Panc1 (cell line): ENCODE measurements at places on chromosomes 3 and 15.
A peak's percentile ranks its signal among the peaks of the same experiment; 100 is the strongest.

DNA sequence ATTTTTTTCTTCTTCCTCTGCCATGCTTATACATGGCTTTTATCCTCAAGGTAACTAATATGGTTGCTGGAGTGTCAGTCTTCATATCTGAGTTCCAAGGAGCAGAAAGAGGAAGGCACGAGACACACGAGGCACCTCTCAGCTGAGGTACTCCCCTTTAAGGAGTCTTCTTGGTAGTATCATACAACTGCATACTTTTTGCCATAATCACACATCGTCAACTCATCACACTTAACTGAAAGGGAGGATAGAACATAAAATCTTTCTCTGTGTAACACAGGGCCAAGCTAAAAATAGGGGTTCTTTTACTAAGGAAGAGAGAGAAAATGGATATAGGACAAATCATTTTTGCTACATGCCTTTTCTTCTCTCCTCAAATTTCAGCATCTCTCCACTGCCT is 104.2 kb downstream of the OXSM start:
- no peak for DNase-seq

DNA sequence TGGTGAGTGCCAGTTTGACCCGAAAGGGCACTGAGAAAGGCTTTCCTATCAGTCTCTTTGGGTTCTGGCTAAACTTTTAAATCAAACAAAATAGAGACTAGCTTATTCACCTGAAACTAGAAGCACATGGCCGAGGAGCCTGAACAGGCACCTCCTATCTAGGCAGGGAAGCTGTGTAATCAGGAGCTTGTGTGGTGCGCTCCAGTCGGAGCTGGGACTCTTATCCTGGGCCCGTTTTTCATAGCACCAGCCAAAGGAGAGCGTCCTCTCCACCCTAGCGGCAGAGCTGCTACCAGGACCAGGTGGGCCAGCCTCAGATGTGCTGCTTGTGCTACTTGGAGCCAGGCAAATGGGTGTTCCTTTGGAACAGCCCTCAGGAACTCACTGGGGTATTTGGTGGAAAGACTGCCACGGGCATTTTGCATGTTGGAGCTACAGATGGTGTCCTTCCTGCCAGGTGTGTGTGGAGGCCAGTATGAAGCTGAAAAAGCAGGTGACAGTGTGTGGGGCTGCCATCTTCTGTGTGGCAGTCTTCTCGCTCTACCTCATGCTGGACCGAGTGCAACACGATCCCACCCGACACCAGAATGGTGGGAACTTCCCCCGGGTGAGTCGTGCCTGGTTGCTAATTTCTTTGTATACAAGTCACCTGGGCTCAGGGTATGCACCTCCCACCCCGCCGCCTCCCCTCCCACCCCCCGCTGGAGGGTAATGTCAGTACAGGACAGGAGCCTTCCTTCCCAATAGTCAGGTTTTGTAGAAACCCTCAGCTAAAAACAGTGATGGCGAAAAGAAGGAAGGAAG is 833 bp downstream of the MAN2A2 start:
- DNase-seq: no peak

DNA sequence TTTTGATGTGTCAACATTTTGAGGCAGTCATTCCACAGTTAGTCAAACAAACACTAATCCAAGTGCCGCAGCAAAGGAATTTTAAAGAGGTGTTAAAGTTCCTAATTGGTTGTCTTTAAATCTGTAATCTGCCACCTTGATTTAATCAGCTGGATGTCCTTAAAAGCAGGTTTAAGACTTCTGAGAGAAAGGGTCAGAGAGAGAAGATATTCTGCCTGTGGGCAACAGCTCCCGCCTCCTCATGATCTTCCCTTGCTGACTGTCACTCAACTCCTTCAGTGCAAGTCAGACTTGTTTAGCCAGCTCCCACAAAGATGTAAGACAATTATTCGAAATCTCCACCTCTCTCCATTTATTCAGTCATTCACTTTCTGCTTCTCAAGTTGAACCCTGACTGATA is 92.6 kb upstream of the MYRIP start:
- no peak for DNase-seq

DNA sequence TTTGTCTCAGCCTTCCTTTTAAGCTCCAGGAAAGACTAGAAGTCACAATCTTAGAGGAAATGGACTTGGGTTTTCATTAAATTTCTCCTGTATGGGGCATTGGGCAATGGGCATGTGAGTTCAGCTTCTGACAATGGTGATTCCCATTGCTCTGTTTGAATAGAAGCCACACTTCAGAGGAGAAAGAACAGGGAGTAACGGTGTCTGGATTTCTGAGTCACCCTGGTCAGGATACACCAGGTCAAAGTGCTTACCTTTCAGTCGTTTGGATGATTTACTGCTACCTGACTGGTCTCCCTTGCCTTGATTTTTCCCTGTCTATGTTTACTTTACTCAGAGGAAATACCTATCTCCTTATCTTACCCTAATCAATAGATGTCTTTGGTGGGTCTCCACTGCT is 111.7 kb upstream of the VEPH1 start:
- DNase-seq: no peak

DNA sequence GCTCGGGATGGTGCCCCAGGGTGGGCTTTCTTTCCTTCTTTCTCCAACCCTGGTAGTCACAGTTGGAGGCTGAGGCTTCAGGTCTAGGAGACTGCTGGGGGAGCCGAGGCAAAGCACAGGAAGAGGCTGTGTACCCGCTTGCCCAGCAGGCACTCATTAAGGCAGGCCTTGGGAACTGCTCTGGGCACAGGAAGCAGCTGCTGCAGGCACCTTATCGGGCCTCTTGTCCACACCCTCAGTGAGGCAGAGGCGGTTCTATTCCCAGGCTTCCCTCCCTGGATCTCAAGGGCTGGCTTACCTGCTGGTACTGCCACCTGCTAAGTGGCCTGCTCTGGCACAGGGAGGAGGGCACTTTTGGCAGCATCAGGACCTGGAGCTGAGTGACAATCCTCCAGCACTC is 15.8 kb upstream of the GRM2 start:
- no peak for DNase-seq

DNA sequence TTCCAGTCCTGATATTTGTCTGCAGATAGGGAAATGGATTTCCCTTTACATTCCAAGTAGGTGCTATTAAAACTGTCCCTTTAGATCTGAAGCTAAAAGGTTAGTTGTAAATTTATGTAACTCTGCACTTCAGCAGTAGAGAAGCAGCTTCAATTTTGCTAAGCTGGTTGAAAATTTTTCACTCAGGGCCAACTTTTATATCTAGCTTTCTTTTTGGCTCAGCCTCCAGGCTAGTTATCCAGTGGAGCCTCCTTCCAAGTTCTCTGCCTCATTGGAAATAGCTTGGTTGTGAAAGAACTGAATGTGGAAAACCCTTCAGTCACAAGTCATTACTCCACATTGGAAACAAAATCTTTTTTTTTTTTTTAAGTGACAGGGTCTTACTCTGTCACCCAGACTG is 8.2 kb upstream of the ZNF660 start:
- DNase-seq: no peak

GRCh38 chr15:100885811-100886210 is 6.2 kb downstream of the ALDH1A3 start:
- no peak for DNase-seq

- DNase-seq: no peak
Observed at GRCh38 chr15:31148297-31149087, 47.0 kb upstream of the TRPM1 start.

GRCh38 chr3:66484106-66484844 is 16.5 kb downstream of the LRIG1 start:
- no peak for DNase-seq

DNA sequence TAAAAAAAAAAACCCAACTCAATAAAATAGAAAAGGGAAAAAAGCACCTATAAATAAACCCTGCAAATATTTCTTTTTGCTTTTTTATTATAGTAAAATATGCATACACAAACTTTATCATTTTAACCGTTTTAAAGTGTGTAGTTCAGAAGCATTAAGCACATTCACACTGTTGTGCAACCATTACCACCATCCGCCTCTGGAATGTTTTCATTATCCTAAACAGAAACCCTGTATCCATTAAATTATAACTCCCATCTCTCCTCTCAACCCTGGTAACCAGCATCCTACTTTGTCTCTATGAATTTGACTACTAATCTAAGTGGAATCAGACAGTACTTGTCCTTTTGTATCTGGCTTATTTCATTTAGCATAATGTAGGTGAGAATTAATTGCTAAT is 15.0 kb downstream of the CDCP1 start:
- DNase-seq: no peak

- no peak for DNase-seq
Observed at GRCh38 chr3:117408811-117409210, 699.2 kb downstream of the TUSC7 start.

GRCh38 chr15:90043530-90044010 is 42.4 kb downstream of the ZNF710 start:
- DNase-seq: no peak

DNA sequence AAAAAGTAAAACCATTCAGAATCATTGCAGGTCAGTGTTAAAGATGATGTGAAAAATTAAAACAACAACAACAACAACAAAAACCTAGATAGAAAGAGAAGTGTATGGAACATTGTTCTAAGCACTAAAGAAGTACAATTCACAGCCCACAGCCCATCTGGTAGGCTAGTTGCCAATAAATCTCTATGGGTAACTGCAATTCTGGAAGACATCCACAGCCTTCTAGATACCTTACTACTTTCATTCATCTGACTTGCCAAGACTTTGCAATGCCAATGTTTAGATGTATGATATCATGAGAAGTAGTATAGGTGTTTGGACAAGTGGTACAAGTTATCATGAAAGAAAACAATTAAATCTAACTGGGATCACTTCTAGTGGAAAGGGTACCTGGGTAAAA is 198.6 kb downstream of the VGLL3 start:
- DNase-seq: no peak

GRCh38 chr3:106130384-106131198 is 261.8 kb upstream of the CBLB start:
- no peak for DNase-seq

DNA sequence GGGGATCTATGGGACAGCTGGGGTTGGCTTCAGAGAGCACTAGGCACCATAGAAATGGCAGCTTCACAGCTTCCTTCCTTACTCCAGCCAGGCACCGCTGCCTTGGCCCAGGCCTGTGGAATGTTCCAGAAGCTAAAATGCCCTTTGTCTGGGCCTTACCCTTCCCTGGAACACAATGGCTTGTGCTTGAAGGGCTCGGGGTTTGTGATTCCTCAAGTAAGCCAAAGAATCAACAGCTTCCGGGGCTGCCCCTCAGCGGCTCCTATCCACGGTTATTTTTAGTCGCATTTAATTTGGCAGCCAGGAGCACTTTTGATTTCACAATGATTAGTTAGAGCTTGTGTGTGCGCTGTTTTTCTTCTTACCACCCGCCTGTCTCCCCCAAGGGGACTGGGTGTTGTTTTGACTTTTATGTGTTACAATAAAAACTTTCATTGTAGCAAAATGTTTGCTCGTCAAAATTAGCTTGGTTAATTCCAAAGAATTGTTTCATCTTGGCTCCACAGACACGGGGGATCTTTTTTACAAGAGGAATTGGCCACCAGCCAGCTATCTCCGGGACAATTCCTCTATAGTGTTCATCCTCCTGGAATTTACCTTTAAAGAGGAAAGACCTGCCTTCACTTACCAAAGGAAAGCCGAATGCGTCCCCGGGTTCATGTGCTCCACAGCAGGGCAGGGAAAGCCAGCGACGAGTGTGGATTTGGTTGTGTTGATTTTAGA is 73.8 kb downstream of the TLE3 start:
- no peak for DNase-seq

- DNase-seq: peak; percentile 58
Observed at GRCh38 chr15:85044251-85044853, 62.7 kb downstream of the PDE8A start.

- DNase-seq: no peak
Observed at GRCh38 chr15:99619712-99620111, 53.9 kb downstream of the MEF2A start.

DNA sequence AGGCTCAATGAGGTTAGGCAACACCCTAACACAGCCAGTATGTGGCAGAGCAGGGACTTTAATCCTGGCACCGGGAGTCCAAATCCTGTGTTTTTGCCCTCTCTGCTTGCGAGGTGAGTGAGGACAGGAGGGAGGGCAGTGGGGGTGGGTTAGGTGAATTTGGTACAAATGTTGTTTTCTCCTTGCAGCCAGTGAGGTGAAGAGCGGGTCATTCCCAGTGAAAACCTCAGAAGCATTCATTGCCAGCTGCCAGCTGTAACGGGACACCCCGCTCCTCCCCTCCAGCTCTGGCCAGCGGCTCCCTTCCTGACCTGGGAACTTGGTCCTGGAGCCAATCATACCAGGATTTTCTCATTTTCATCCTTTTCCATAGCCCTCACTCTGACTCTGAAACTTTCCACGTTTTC is 45.7 kb upstream of the RAB6B start:
- DNase-seq: no peak

- DNase-seq: no peak
Observed at GRCh38 chr3:162799910-162800309, 1303.3 kb downstream of the OTOL1 start.

DNA sequence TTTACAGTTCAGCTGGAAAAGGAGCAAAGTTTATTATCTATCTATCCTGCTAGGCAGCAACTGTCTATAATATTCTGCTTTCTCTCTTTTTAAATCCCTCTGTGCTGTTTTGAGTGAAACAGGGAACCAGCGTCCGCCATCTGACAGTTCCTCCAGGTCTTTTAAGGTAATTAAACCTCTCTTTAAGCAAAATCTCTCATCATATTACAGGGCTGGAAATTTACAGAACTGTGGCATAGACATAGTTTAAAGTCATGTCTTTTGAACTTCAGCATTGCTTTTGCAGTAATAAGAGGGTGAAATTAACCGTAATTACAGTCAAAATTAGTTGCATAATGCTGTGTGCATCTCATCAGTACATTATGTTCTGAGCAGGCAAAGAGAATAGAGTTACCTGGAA is 263.4 kb upstream of the KCNMB2 start:
- no peak for DNase-seq

DNA sequence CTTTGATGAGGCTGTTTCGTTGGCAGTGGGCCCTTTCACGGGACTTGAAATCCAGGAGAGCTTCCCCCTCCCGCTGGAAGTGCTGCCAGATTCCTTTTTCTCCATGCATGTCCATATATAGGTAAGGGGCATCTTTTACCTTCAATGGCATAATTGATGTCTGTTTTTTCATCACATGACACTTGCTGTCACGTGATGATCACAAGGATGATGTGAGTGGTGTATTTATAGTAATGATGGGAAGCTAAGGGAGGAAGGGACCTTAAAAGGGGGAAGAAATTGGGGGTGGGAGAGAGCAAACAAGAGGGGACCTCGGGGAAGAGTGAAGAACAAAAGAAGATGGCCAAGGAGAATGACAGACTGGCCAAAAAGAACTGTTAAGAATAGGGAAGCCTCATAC is 11.3 kb upstream of the SUSD5 start:
- DNase-seq: no peak

DNA sequence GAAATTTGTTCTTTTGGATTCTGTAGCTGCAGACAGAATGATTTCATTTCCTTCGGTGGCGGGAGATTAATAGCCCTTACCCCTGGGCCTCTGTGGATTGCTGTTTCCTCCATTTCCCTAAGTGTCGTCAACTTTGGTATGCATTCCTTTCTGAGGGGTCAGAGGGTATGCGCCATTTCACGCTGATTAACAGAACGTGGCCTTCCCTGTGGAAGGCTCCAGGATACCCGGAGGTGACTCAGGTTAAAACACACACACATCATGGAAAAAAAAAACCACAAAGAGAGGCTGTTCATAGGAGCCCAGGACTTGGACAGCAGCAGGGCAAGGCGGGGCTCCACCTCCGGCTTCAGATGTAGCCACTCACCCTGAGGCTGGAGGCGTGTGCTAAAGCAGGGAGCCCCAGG is 51.9 kb downstream of the EPHB1 start:
- peak; percentile 64 for DNase-seq
